ENCODE measurements at places on chromosomes 5 and 9.

GRCh38 chr5:58902765-58903164, 319.9 kb downstream of the RAB3C start:
- DNase-seq, result no peak

GRCh38 chr5:68264024-68264956, 48.7 kb downstream of the PIK3R1 start:
- no peak for DNase-seq

- no peak for DNase-seq
These were observed 29.1 kb upstream of the NEURL1B start for GRCh38 chr5:172611913-172612312.

DNA sequence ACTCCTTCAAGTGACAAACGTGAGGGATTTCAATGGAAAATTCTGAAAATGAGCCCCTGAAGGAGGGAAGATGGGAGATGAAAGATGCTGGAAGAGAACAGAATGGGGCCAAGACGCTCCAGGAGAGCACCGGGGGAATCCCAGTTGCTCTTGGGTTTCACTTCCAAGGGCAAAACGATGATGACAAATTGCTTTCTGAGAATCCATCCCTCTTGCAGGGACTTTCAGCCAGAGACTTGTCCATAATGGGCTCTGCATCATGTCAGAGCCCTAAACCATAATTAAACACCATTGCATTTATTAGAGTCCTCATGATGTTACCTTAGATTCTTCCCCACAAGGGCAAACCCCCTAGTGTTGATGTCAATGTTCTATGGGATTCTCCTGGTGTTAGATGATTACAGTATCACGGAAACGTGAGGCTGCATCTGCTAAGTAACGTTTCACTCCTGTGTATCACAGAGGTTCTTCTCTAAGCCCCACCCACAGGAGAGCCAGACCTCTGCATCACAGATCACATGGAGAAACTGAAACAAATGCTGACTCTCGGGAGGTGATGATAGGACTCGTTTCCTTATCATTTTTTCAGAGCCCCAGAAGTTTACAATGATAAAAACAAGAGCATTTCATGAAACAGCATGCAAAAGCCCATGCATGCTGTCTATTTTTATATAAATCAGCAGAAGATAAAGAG, 114.4 kb downstream of the TENT4A start:
- no peak for DNase-seq

DNA sequence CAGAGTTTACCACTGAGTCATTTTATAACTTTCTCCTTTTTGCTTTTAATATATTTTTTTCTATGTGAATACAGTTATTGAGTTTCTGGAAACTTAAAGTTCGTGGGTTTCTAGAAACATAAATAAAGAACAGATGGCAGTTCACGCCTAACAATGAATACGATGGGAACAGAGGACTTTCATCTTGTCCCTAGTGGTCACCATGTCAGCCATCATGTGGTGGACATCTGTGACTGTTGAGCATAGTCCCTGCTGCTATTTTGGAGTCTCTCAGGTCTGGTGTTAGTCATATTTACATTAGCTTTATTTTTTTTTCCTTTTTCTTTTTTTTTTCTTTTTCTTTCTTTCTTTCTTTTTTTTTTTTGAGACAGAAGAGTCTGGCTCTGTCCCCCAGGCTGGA, 85.3 kb downstream of the XRCC4 start:
- DNase-seq, result no peak

DNA sequence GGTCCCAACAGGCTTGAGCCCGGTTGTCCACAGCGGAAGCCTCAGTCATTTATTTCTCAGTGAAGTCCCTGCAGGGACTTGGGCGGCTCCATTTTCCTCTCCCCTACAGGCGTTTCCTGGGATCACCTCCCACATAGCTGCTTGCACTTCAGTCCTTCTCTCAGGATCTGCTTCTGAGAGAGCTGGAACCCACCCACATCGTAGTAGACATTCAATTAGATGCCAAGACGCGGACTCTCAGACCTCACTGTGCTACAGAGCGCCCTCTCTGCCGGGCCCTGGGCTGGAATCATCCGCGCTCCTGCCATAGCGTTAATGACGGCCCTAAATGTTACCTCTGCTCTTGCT, 54.0 kb upstream of the ROR2 start:
- no peak for DNase-seq

DNA sequence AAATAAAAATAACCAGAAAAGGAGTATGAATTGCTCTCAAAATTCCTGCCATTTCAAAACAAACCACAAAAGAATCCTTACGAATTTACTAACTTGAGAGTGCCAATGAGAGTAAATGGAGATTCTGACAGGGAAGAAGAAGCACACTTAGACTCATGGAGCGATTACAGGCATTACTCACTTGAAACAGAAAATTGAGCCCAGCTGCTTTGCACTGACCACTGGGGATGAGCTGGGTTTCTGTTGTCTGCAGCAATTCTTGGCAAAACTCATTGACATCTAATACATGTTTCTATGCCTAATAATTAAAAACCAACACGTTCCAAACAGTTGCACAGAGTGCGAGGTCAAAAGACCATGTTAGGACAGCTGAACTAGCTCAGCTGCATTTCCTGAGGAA, 731.6 kb downstream of the DNAH5 start:
- no peak for DNase-seq

DNA sequence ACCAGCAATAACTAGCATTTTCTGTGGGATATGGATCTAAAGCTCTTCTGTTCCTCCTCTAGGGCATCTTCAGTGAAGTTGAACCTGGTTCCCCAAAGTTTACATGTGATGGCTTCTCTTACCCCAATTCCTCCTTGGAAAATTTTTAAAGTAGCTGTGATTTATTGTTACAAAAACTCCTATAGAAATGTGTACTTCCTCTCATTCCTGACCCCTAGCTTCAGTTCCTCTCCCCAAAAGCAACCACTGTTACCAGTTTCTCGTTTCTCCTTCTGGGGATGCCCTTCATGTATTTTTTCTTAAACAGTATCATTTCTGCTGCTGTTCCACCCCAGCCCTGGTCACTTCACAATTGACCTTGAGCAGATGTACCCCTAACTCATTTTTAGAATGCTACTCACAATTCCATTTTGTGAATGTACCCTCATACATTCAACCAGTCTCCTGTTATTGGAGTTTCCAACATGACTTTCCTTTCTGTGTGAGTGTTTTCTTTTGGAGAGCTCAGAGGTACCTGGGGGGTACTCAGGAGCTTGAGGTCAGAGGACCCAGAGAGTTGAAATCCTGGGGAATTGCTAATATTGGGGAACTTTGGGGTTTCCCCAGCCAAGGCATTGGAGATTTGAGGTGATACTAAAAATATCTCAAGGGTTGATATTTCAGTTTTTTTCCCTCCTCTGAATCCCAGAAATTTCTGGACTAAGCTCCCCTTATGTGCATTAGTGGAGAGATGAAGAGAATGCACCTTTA, 18.6 kb upstream of the GLRX start:
- DNase-seq, result no peak

DNA sequence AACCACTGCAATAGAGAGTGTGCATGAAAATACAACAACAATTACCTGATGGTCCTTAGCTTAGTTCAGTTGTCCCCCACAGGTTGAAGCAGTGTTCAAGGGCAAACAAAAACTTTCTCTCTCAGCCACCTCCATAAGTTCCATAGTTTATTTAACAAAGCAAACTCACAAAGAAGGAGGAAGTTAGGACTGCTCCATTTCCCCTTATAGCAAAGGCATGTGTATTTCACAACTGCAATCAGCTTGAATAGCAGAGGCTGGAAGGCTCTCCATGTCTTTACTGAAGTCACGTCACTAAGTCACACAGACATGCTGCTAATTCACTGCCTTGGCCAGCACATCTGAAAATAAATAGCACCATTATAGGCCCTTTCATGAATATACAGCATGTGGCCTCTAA, 43.3 kb downstream of the DOCK8 start:
- DNase-seq, result no peak

GRCh38 chr9:14923701-14924100, 13.5 kb upstream of the FREM1 start:
- DNase-seq, result no peak

- DNase-seq, result no peak
These were observed 28.1 kb downstream of the IL7R start for GRCh38 chr5:35884773-35885172.

DNA sequence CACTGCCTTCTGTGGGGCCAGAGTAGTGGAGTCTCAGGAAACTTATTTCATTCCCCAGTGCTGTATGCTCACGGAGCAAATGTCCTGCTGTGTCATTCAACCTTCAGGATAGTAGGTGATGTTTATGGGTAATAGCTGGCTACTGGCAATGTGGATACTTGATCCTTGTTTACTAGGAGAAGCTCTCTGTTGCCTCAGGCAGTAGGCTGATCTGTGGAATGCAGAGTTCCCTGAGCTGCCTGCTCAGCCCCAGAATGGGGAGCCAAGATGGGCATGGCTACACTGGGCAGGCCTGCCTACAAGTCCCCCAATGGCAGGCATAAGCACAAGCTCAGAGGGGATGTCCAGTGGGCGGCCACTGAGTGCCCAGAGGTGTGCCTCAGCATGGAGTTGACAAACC, 323.1 kb upstream of the KCNN2 start:
- no peak for DNase-seq

DNA sequence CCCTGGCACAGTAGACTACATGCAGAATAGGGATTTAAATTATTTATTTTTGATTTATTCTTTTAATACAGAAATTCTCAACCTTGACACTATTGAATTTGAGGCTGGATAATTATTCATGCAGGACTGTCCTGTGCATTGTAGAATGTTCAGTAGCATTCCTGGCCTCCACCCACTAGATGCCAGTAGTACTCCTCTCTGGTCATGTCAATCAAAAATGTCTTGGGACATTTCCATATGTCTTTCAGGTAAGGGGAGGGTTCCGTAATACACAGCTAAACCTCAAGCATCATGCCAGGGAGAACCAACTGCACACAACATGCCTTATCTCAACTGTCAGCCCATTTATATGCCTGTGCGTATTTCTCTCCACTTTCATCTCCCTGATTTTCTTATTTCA, 231.8 kb downstream of the BRINP1 start:
- no peak for DNase-seq

DNA sequence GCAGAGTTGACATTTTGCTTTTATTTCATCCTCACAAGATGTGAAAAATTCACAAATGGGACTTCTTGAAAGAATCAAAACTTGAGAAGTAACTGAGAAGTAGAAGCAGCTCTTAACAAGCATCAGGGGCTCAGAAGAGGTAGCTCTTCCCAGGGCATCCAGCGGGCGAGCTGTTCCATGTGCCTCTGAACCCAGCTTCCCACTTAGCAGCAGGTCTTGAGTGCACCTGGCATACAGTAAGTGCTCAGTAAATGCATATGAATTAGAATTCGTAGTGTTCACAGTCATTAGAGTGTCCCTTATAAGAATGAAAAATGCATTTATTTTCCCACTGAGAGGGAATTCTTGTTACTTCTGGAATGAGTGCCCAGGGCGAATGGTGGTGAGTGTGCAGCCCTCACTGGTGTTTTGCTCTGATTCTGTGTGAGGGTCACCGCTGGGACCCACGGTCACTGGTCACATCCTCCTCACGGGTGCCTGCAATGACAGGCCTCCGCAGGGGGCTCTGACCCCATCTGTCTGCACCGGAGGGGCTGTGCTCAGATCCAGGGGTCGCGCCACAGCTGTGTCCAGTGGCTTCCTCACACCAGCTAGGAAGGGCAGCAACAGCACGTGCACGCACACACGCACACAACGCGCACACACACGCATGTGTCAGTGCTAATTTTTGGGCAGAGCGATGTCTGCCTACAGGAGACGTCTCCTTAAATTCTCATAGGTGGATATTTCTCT, 26.9 kb downstream of the EXOC3 start:
- DNase-seq, result no peak

GRCh38 chr9:16294133-16294770, 576.2 kb downstream of the BNC2 start:
- DNase-seq, result no peak

- DNase-seq, result no peak
These were observed 412.8 kb upstream of the PIK3R1 start for GRCh38 chr5:67802766-67803165.

DNA sequence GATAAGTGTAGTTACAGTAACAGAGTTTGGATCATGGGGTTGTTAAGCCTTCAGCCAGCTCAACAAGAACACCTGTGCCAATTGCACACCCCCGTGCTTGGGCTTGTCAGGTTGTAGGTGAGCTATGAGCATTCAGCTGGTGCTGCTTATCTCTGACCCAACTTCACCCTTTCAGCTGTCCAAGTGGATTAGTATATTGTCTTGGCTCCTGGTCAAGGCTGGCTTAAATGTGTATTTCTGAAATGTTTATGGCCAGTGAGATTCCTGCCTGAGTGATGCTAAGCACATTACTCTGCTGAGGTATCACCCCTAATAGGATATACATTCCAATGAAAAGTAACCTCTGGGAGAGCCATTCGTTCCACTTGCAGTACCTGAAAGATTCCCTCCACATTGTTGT, 44.2 kb upstream of the LMNB1 start:
- no peak for DNase-seq

DNA sequence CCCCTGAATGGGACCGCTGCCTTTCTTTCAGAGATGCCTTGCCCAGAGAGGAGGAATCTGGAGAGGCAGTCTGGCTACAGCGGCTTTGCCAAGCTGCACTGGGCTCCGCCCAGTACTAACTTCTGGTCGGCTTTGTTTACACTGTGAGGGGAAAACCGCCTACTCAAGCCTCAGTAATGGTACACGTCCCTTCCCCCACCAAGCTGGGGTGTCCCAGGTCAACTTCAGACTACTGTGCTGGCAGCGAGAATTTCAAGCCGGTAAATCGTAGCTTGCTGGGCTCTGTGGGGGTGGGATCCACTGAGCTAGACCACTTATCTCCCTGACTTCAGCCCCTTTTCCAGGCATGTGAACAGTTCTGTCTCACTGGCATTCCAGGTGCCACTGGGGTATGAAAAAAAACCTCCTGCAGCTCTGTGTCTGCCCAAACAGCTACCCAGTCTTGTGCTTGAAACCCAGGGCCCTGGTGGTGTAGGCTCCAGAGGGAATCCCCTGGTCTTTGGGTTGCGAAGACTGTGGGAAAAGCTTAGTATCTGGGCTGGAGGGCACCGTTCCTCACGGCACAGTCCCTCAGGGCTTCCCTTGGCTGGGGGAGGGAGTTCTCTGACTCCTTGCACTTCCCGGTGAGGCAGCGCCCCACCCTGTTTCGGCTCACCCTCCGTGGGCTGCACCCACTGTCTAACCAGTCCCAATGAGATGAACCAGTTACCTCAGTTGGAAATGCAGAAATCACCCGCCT, 171.2 kb downstream of the CWC27 start:
- no peak for DNase-seq

- DNase-seq, result peak; percentile 93
These were observed 325.1 kb upstream of the PRR16 start for GRCh38 chr5:120139039-120139438.

GRCh38 chr9:34809504-34810186, 99.7 kb upstream of the CCL21 start:
- no peak for DNase-seq

- DNase-seq, result no peak
These were observed 41.9 kb upstream of the SPATA31C2 start for GRCh38 chr9:88180081-88180765.

- DNase-seq, result no peak
These were observed 607.6 kb downstream of the PTPRD start for GRCh38 chr9:10005206-10005605.

DNA sequence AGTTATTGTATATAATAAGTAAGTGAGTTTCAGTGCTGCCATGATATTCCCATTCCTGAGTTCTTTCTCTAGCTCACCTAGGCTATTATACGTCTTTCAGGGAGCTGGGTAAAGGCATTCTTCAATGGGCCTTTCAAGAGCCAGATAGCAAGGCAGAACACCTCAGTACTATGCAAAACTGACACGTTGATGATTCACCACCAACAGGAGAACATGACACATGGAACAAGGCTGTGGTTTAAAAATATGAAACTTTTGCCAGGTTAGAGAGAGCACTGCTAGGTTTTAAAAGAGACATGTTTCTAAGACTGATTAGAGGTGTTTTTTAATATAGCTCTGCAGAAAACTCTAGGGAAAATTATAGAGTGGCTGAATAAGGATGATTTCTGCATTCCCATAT, 95.9 kb downstream of the UGCG start:
- DNase-seq, result no peak
